C1 segment of cervical spinal cord (tissue), 14 donors: ENCODE measurements at places on chromosomes 7 and 10.

- DNase-seq = no peak
These were observed 116.5 kb upstream of the RAB11FIP2 start for GRCh38 chr10:118163217-118163616.

GRCh38 chr10:133373174-133374090 is at the start of gene ECHS1:
Gene ECHS1, minus strand, starts transcription at chr10:133373354. Its CDS starts 21 bp downstream, at chr10:133373333.
- peak; percentile 89 for DNase-seq

- DNase-seq = no peak
These were observed 315.7 kb upstream of the DGKB start for GRCh38 chr7:15218261-15218660.

DNA sequence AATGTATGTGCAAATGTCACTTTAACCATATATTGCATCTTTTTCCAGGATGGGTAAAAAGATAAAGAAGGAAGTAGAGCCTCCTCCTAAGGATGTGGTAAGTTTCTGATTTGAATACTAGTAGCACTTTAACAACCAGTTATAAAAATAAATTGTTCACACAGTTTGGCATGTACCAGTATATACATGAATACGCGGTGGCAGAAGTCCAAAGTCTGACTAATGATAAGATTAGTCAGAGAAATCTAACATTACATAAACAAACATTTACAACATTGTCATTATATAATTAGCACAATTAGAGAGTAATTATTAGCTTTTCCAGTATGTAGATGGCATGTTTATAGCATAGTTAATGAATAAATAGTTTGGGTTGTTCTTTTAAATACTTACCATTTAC is 4.1 kb downstream of the ARMC3 start:
- DNase-seq = no peak
